ENCODE measurements at places on chromosomes 16 and 17.

DNA sequence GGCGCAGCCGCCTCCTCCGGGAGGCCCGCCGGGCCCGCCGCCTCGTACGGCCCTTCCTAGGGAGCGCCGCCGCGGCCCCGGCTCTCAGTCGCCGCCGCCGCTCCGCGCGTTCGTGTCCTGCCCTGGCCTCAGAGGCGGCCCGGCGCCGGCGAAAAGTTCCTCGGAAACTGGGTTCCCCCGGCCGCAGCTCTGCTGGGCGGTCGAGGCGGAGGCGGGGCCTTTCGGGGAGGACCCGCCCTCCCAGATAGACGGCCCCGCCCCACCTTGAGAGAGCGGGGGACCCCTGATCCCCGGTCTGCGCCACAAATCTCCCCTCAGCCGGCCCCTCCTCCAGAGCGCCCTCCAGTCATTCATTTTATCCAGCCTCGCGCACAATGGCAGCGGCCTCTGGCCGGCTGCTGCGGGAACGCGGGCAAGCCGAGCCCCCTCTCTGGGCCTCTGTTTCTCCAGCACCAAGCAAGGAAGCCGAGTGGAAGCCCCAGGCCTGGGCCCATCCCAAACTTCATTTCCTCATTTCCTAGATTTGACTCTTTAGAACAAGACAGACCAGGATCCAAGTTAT, at the start of gene SREBF1:
Gene SREBF1, minus strand, starts transcription at position 169 of the 562 bp plus-strand sequence. CDS start 169 bp downstream, outside the sequence.
- no peak for DNase-seq

GRCh38 chr16:35543486-35543885, 2084.1 kb downstream of the TP53TG3F start:
- no peak for DNase-seq

DNA sequence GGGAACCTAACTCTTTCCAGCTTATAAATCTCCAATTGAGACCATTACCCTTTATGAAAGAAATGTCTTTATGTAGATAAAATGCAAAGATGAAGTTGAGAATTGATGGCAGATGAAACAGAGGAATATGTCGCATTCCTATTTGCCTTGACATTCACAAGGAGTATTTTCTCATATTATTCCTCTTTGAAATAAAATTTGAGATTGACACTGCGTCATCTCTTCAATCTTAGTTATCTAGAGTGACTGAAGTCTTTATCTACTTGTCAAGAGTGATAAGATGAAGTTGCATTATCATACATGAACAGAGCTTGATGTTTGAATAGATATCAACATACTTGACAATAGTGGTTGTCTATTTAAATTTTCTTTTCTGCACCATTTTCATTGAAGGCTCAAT, 574.4 kb upstream of the SOX9 start:
- no peak for DNase-seq

GRCh38 chr16:57804111-57804837, 2.0 kb upstream of the KIFC3 start:
- DNase-seq: no peak

DNA sequence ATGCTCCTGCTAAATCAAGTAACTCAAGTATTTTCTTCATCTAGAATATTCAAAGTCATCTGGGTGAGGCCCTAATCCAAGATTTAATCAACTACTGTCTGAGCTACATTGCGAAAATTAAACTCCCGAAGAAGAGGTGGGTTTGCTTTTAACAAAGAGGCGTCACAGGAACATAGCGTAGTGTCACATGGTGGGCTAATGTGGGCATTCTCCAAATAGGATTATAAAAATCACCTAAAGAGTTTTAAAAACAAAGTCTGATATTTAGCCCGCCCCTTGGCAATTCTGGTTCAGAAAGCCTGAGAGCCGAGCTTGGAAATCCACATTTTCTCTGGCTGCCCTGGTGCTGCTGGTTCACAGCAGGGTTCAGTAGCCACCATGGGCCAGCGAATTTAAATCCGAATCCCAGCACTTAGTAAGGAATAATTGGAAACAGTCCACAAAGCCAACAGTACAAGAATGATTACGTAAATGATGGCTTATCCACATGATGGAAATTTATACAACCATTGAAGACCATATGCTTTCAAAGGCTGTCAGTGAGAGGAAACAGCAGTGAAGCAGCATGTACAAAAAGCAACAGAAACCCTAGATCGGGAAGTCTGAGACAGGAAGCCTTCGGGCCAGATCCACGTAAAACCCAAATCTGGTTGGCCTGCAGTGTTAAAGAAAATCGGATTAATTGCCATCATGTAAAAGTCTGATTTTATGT, 8.8 kb downstream of the PMM2 start:
- DNase-seq: no peak

GRCh38 chr16:82684256-82684655, 57.5 kb downstream of the CDH13 start:
- no peak for DNase-seq

- no peak for DNase-seq
Observed at GRCh38 chr17:15977894-15978293, 21.6 kb downstream of the ZSWIM7 start.

DNA sequence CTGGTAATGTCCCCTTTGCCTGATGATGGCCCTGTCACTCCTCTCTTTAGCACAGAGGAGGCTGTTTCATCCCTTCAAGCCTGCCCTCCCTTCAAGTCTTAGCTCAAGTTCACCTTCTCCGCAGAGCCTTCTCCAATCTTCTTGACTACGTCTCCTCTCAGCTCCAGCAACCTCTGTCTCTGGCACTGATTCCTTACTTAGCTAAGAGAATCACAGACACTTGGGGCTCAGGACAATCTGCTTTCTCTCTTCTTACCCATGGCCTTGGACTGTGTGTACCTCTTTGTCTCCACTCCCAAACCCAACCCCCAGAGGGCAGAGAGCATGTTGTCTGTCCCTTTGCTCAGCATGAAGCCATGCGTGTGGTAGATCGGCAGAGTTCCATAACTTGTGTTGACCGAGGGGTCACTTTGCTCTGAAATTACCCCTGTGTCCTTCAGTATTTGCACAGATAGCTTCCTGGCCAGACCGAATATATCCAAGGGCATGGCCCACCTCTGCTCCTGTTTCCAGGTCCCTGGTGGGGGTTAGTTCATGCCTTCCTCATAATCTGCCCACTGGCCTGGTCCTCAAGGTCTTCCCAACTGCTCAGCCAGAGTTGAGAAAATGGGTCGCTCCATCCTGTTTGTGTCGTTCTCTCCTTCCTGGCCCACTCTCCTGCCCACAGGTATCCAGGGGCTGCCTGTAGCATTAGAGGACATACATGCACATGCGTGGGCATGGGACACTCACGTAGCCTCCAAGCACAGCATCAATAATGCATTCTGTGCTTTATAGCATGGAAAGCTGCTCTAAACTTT, 41.6 kb downstream of the MAPT start:
- no peak for DNase-seq

GRCh38 chr17:63649813-63650212, 27.6 kb downstream of the MAP3K3 start:
- no peak for DNase-seq

DNA sequence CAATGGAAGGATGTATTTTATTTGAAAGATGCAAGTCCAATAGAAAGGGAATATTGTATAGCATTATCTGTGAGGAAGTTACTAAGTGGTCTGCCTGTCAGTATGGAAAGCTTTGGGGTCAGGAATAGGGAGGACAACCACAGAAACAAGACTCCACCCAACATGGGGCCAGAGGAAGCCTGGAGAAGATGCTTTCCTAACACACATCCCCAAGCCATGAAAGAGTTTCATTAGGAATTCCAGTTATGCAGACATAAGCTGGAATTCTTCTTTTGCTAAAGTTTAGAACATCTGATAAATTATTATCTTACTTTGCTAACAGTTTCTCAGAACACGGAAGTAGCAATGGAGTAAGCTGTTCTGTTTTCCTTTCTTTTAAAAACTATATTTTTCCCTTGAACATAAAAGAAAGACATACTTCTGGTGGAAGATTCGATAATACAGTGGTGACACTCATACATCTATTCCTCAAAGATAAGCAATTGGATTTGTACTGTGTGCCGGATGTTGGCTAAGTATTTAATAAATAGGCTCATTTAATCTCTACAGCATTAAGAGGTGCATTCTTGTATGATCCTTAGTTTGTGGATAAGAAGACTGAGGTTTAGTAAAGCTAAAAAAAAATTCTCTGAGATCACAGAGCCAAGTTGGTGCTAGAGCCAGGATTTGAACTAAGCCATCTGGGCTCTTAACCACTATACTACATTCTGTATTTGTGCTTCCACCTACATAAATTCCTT, 51.0 kb upstream of the GAS7 start:
- no peak for DNase-seq

- DNase-seq: no peak
Observed at GRCh38 chr16:86777381-86777946, 199.1 kb downstream of the FOXL1 start.

GRCh38 chr17:41777574-41778188, 8.8 kb downstream of the JUP start:
- DNase-seq: no peak

- no peak for DNase-seq
Observed at GRCh38 chr16:79417601-79418008, 182.9 kb downstream of the MAF start.

DNA sequence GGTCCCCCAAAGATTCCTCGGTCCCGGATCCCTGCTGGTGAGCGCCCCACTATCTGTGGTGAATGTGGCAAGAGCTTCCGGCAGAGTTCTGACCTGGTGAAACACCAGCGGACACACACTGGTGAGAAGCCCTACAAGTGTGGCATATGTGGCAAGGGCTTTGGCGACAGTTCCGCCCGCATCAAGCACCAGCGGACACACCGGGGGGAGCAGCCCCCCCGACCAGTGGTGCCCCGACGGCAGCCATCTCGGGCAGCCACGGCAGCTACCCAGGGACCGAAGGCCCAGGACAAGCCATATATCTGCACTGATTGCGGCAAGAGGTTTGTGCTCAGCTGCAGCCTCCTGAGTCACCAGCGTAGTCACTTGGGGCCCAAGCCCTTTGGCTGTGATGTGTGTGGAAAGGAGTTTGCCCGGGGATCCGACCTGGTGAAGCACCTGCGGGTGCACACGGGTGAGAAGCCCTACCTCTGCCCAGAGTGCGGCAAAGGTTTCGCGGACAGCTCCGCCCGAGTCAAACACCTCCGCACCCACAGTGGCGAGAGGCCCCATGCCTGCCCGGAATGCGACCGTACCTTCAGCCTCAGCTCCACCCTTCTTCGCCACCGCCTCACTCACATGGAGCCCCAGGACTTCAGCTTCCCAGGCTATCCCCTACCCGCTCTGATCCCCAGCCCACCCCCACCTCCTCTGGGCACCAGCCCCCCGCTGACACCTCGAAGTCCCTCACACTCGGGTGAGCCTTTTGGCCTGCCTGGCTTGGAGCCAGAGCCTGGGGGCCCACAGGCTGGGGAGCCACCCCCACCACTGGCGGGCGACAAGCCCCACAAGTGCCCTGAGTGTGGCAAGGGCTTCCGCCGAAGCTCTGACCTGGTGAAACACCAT, 2.8 kb downstream of the ZNF48 start:
- DNase-seq: no peak

- no peak for DNase-seq
Observed at GRCh38 chr17:72631949-72632684, 460.4 kb downstream of the SLC39A11 start.

DNA sequence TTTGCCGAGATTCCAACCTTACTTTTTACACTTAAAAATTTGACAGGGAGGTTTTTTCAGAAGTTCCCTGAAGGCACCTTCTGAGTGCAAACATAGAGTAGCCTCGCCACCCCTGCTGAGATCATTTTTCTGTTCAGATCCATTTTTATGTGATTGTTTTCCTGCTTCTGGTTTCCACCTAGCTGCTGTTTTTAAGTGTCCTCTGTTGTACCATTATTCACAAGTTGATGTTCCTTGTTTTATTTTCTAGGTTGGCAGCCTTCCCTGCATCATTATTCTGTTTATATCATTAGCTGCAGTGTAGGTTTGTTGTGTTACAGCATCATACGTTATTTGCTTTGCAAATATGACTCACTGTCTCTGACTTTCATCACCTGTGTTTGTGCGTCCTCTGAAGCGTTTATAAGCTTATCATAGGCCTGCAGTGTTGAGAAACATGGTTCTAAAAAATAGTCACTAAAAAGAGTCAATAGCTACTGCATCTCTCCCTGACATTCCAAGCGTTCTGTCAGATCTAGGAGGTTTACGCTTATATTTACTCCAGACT, 116.9 kb upstream of the CLEC3A start:
- DNase-seq: no peak

- no peak for DNase-seq
Observed at GRCh38 chr16:25868706-25869370, 177.1 kb downstream of the HS3ST4 start.

GRCh38 chr16:89606006-89606405, 7.4 kb upstream of the DPEP1 start:
- no peak for DNase-seq

DNA sequence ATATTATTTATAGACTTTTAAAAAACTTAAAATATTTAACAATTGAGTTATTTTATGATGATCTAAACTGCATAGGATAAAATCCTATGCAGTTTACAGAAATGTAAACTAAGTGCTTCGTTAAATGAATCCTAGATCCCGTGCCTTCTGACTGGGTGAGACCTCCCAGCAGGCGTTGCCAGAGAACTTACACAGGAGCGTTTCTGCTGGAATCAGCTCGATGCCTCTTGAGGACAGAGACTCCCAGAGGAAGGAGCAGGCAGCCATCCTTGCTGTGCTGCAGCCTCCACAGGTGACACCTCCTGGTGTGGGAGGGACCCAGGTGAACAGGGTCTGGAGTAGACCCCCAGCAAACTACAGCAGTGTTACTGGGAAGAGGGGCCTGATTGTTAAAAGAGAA, 160.4 kb downstream of the WWOX start:
- DNase-seq: no peak

GRCh38 chr17:2814049-2814448, 17.8 kb downstream of the RAP1GAP2 start:
- no peak for DNase-seq

GRCh38 chr17:71423871-71424546, 696.8 kb upstream of the SOX9 start:
- no peak for DNase-seq

DNA sequence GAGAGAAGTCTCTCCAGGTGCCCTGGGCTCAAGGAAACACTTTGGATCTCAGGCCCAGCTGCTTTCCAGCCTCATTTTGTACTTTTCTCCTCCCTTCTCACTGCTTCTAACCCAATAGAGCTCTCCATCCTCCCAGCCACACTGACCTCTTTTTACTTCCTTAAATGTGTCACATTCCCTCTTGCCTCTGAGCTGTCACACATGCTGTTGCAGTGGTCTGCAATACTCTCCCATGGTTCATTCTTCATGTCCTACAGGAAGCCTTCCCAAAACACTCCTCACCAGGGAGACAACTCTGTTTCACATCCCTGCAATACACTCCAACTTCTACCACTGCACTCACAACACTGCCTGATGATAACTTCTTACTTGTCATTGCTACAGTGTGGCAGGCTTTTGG, 242.1 kb upstream of the DYNLRB2 start:
- no peak for DNase-seq

GRCh38 chr16:27154705-27155521, 48.4 kb upstream of the KDM8 start:
- peak; percentile 51 for DNase-seq

Measured in stimulated activated CD4-positive, alpha-beta T cell treated with anti-CD3 and anti-CD28 coated beads, Interleukin-12 subunit alpha, Interleukin-12 subunit beta, amount 100 ng/mL, for 24 hours (primary cell).